Activated CD4-positive, alpha-beta T cell treated with anti-CD3 and anti-CD28 coated beads, Interleukin-2, amount 10 ng/mL, durations not matched to agents 24 days and 14 days (primary cell): ENCODE measurements at places on chromosomes 6 and 20. TPM values are rescaled to one million over a fixed set of nuclear protein-coding genes. Genes with fewer than 3 reads are reported as not detected.

Gene HS3ST5
- not detected in 2 replicates for total RNA-seq

GRCh38 chr6:165804331-165805066 is 141.5 kb upstream of the PDE10A start:
- no peak for DNase-seq

GRCh38 chr6:169861431-169862042 is 110.1 kb downstream of the ERMARD start:
- no peak for DNase-seq

DNA sequence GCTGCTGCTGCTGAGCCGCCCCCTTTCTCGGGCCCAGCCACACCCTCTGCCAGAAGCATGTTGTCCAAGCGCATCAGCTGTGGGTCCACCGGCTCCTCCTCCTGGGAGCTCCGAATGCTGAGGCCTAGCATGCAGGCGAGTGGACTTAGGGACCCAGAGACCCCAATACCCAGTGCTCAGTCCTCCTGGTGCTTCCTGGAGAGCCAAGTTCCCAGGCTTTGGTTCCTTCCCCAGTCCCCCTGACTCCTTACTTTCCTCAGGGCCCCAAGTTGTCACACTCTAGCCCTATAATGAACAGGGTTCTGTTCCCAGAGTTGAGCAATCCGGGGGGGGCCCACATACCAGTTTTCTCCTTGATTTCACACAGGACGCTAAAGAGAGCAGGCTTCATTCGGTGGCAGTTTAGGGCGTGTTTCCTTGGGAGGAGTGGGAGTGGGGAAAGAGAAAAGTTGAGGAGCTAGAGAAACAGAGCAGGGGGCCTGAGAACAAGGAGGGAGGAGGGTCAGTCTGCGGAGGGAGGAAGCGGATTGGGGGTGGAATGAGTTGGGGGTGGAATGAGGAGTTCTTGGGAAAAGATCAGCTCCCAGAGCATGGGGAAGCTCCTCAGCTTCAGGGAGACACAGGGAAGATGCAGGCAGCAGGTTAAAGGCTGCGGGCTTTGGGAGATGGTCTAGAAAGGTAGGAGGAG is 1.5 kb downstream of the PBX2 start:
- DNase-seq = no peak
